Spinal cord (tissue), 10 donors: ENCODE measurements at places on chromosomes 4 and X.

GRCh38 chrX:119087121-119087520 is 14.3 kb downstream of the CT47C1 start:
- no peak for DNase-seq

- DNase-seq = no peak
These were observed 317.1 kb upstream of the FTHL17 start for GRCh38 chrX:31388946-31389345.

GRCh38 chr4:2660596-2661211 is 95.4 kb downstream of the TNIP2 start:
- peak; percentile 11 for DNase-seq

GRCh38 chr4:40550948-40551462 is 78.7 kb downstream of the RBM47 start:
- DNase-seq = peak; percentile 21

- DNase-seq = no peak
These were observed 228.8 kb downstream of the ADGRL3 start for GRCh38 chr4:61428950-61429349.

DNA sequence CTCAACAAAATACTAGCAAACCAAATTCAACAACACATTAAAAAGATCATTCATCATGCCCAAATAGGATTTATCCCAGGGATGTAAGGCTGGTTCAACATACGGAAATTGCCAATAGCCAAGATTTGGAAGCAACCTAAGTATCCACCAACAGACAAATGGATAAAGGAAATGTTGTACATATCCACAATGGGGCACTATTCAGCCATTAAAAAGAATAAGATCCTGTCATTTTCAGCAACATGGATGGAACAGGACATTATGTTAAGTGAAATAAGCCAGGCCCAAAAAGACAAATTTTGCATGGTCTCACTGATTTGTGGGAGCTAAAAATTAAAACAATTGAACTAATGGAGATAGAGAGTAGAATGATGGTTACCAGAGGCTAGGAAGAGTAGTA is 82.0 kb upstream of the FAM241A start:
- no peak for DNase-seq

DNA sequence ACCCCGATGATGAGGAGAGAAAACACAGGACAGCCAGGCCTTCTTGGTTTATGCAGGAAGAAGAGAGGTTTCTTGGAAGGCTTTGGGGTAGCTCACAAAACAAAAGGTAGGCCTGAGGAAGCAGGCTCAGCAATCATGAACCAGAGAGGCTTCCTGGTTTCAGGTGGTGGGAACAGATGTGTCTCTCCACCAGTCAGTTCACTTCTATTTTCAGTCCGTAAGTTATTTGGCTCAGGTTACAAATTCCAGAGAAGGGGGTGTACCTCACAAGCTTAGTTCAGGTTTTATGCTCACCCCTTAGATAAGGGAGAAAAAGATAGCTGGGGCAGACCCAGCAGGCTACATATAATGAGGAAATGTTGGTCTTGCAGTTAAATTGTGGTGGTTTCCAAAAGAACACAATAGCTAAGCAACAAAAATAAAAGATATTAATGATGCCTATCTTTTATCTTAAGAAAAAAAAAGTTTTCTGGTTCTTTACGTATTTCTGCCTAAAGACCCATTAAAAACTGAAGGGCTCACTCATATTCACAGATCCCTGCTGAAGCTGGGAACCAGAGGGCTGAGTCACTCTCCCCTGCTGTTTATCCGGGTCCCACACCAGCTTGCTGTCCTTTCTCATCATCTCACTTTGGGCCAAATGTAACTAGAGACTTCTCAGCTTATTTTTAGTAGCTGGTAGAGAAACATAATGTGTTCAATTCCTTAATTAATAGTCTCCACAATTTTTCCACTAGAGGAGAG is 177.0 kb downstream of the CAMK2D start:
- DNase-seq = no peak
